ENCODE measurements at places on chromosomes 7 and 10.

DNA sequence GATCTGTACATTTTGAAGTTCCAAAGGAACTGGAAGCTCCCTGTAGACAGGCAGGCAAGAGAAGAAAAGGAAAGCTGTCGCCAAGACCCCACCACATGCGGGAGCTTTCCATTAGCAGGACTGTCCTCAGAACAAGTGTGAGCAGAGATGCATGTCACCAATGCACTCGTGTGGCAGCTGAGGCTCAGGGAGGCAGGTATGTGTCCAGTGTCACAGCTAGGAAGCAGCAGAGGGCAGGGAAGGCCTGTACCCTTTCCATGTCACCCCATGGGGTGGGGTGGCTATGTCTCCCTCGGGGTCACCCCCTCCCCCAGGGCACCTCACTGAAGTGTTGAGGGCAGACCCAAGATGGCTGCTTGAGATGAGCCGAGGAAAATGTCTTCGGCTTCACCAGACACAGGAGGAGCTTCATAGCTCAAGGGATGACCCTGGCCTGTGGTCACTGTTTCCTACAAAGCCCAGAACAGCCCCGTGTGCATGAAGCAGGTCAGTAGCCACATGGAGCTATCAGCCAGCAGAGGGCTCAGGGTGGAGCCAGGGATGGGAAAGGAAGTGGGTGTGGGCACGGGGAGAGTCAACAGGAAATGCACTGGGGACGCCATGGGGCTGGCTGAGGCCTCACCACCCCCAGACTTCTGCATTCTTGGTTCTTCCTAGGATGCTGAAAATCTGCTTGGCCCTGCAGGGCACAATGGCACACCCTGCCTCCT, 96.6 kb downstream of the FAM53B start:
- DNase-seq = peak; percentile 74

DNA sequence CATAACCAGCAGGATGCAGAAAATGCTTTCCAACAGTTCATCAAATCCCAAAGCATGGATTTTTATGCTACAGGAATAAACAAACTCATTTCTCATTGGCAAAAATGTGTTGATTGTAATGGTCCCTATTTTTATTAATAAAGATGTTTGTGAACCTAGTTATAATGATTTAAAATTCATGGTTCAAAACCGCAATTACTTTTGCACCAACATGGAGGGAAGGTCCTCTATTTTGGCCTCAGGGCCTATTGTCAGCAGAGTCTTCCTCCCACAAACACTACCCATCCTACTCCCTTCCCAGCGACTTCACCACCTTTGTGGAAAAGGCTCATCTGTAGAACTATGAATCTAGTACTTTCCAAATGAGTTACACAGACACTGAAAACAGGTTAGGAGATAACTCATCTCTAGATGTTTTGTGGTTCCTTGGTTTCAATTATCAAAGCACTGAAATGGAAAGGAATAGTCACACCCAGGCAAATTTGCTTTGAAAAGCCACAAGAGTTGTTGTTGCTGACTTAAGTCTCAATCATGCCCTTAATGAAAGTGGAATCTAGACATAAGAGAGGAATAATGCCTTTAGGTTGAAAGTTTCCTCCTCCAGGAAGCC, 59.4 kb upstream of the FRMD4A start:
- DNase-seq = no peak

GRCh38 chr7:74226633-74227032, 16.8 kb downstream of the LAT2 start:
- DNase-seq = no peak

- DNase-seq = peak; percentile 31
Measured at GRCh38 chr7:34523226-34523918, 134.6 kb upstream of the NPSR1 start.

DNA sequence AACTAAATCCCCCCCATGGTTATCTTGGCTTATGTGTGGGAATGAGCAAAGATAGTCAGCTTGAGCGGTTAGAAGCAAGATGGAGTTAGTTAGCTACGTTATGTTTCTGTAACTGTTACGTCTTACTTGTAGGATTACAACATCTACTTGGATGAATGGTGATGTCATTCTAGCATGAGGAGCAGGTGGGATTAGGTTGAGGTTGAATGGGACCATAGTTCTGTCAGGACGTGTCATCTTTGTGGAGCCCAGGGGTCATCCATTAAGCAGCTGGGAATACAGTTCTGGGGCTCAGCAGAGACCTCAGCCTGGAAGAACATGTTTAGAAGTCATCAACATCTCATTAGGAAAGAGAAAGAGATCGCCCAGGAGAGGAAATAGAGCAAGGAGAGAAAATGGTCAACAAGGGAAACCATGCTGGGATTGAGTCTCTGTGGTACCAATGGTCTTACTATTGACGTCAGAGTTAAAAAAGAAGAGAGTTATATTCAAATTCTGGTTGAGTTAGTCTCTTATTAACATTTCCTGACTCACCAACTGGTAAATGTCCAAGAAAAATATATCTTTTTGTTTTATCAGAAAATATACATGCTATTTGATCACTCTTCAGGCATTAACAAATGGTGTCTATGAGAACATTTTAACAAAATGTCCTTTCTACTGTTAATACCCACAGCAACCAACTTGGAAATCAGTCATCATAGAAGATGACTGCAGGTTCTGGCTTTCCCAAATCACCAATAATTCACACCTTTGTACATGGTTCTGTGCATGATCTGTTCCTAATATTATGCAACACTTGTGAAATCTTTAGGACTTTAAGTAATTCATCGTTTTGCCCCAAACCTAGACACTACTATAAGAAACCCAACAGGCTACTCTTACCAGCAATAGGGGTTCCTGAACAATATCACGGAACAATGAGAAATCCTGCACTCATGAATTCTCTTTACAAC, 96.9 kb downstream of the KIAA1217 start:
- DNase-seq = no peak

DNA sequence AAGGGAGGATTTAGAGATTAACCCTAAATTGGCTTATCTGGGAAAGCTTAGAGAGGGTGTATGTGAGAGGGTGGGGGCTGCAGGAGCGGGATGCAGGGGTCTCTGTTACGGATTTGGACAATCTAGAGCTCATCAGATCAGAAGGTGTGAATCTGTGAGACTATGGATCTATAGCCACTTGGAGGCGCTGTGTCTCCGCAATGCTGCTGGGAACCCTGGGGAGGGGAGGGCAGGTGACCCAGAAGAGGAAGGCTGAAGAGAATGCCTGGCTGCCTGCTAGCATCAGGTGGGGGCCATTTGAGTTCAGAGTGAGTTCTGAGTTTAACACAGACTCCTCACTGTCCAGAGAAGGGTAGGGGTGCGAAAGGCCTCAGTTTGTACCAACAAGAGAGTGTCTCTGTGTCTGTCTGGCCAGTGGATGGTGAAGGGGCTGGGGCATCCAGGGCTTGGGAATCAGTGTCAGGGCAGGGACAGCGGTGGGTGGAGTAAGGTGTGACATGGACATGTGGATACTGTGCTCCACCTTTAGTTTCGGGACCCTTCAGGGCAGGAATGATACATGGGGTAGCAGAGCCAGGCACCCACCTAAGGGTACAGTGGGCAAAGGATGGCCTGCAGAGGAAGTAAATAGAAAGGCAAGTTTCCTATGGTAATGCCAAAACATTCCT, 187.3 kb upstream of the PRSS58 start:
- no peak for DNase-seq

- DNase-seq = no peak
Measured at GRCh38 chr10:63474488-63474887, 8.7 kb upstream of the JMJD1C start.

DNA sequence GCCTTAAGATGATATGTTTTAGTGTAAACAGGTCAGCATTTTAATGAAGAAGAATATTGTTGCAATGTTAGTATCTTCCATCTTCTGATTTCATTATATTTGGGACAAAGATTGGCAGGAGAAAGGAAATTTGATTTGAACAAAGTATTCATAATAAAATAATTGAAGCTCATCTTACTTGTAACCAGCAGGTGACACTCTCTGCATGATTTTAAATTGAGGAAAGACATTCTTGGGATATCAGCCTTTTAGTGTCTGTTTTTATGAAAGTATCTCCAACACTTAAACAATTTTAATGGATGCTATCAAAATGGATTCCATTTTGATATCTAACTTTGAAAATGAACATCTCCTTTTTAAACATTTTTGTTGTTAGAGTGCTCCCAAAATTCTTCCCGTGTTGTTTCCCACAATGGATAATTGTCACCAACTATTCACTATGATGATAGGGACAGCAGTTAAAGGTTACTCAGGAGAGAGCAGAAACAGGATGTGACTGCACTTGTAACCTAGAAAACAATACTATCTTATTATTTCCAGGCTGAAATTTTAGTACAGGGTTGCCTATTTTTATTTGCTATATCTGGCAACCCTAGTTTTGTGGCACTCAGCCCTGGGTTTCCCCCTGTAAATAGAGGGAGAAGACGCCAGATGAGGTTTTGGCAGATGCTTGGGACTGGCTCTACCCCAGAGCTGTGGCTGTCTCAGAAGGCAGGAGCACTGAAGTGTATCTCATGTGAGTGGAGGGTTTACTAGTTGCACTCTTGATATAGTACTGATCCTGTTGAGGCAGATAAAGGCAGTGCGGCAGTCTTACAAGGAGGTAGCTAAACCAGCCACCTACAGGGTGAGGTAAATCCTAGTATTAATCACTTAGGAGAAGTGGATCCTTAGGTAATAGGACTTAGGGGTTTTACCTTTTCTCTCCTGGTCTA, 31.0 kb upstream of the ABCB4 start:
- DNase-seq = peak; percentile 52

- no peak for DNase-seq
Measured at GRCh38 chr10:104053201-104053600, 32.5 kb downstream of the COL17A1 start.

DNA sequence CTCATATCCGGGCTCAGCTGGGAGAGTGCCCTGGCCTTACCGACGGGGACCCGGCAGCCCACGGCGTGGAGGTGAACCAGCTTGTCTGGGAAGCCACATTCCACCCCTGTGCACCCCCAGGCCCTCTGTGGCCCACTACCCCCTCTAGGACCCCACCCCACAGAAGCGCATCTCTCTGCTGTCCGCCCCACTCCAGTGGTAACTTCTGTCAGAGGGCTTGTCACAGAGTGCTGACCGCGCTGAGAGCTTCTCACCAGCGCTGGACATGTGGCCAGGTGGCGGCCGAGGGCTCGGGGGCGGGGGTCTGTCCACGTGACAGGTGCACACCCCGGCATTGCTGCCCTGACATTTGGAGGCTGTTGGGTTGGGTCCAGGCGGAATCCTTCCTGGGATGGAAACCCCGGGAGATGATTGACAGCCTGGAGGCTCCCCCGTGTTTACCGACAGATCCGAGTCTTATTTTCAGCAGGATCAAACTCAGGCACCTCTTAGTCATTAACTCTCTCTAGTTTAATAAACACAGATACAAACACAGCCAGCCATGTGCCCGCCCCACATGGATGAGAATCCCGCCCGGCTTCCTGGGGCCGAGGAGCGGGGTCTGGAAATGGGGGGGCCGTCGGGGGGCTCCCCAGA, 5.1 kb downstream of the ELFN1 start:
- no peak for DNase-seq

- DNase-seq = no peak
Measured at GRCh38 chr7:144786079-144786478, 49.8 kb downstream of the TPK1 start.

GRCh38 chr10:113047963-113048781, 98.1 kb downstream of the TCF7L2 start:
- DNase-seq = no peak

- no peak for DNase-seq
Measured at GRCh38 chr10:124033887-124034218, 59.5 kb downstream of the CHST15 start.

DNA sequence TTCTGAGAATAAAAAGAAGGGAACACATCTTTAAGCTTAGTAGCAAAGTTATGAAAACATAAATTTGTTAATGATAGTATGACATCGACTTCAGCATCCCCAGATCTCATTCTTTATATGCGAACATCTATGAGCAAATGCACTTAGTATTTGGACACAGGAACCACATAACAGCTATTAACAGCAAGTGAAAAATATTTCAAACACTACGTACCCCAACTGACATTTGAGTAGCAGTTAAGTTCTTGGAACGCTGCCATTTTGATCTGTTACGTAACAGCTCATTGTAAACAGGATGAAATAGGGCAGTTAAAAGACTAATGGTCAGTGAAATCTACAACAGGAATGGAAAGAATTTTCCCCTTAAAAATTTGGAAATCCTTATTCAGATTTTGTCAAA, 428.9 kb downstream of the TNS3 start:
- DNase-seq = peak; percentile 76

DNA sequence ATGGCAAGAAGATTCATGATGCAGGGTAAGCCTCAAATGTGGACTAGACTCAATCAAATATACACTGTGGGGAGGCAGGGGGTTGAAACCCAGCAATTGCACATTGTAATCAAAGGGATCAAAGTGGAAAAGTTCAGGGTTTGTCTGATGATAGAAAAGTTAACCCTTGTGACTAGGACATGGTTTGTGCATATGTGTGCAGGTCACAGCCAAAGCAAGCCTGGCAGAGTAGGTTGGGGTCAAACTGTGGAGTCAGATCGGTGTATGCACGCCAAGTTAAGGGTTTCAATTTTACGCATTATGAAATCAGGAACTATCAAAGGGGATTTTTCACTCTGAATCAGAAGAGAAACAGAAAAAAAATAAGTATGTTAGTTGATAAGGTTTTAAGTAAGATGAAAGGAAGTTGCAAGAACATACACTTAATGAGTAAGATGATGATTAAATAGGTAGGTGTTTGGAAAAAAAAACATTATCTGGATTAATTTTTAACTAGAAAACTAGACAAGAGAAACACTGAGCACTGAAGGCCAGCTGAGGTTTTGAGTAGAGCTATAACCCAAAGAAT, 188.3 kb downstream of the DGKB start:
- no peak for DNase-seq

DNA sequence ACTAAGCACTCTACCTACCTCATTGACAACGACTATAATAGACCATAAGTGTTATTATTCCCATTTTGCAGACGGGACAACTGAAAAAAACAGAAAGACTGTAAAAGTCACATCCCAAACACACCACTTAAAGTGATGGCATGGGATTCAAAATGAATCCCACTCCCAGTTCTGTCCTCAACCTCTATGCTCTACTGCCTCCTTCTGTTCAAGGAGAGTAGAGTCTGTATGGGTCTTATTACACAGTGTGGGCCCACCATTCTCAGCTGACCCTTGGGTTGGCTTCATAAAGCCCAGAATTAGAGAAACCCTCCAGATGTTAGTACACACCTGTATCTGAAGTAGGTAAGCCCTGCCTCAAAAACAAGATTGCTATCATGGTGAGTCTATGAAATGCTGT, 102.2 kb downstream of the GRM8 start:
- DNase-seq = no peak

DNA sequence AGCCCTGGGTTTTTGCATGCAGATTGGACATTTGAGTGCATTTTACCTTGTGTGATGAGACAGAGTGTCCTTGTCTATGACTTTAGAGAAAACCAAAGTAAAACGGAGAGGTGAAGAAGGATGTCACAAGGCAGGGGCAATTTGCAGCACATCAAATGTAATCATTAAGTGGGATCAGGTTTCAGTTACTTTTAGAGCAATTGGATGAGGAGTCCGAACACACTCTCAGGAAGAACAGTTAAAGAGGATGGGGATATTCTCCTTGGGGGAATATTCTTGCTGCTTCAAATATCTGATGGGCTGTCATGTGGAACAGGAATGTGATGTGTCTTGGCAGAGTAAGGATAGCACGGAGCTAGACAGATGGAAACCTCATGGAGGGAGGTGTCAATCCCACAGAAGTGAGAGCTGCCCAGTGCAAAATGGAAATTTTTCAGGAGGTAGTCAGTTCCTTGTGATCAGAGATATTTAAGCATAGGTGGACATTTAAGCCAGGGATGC, 757 bp downstream of the RAB19 start:
- DNase-seq = no peak

Measured in GM23248 (cell line).